ENCODE measurements at places on chromosomes 5 and 9.

GRCh38 chr5:180600554-180601041 is 9.3 kb upstream of the SCGB3A1 start:
- DNase-seq = no peak

GRCh38 chr5:36573438-36573837 is 33.0 kb upstream of the SLC1A3 start:
- no peak for DNase-seq

DNA sequence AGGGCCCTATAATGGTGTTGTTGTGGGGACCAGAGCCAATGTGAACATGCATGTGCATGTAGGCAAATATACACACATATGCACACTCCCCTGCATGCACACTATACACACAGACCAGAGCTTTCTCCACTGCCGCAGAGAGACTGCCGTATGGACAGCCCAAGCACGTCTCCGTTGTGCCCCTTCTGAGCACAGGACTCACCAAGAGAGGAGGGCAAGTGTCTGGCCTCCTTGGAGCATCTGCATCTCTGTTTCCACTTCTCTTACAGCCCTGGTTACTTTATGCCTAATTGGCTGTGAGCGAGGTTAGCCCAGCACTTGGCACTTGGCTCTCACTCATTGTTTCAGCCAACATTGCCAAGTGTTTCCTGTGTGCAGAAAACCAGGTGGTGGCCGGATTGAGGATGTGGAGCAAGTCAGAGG is 30.4 kb downstream of the CSF2 start:
- DNase-seq = no peak

DNA sequence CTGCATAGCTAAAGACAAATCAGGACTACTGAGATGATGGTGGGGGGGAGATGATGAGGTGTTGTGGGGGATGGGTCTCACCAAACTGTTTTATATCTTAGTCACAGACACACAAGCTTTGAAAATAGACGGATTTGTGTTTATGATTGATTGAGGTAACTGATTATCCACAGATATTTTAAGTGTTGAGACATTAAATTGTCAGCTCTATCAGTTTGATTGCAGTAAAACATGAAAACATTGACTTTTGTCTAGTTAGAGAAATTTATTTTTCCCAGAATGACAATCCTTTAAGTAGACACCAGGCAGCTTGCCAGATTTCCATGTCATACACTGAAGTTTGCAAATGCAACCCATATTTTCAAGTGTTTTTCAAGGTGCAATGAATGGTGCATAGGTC is 149.8 kb downstream of the NR2F1-AS1 start:
- DNase-seq = no peak

- DNase-seq = no peak
Observed at GRCh38 chr9:7037176-7037575, 279.4 kb downstream of the KDM4C start.
